ENCODE measurements at places on chromosomes 5 and 9.

GRCh38 chr5:165258197-165258771 lies 1752.9 kb downstream of the MAT2B start:
- no peak for DNase-seq

DNA sequence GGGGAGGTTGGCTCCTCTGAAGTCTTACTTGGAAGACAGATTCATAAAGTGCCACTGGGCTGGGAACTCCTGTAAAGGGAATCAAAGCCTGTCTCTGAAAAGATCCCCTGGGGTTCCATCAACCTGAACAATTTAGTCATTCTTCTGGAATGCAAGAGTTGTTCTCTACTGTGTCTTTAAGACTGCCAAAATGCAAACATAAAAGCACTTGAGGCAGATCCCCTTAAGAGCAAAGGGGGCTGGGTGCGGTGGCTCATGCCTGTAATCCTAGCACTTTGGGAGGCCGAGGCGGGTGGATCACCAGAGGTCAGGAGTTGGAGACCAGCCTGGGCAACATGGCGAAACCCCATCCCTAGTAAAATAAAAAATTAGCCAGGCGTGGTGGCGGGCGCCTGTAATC lies 16.7 kb downstream of the CDKN2AIPNL start:
- no peak for DNase-seq

GRCh38 chr9:126317513-126317912 lies 9.1 kb upstream of the MVB12B start:
- DNase-seq = peak; percentile 29

DNA sequence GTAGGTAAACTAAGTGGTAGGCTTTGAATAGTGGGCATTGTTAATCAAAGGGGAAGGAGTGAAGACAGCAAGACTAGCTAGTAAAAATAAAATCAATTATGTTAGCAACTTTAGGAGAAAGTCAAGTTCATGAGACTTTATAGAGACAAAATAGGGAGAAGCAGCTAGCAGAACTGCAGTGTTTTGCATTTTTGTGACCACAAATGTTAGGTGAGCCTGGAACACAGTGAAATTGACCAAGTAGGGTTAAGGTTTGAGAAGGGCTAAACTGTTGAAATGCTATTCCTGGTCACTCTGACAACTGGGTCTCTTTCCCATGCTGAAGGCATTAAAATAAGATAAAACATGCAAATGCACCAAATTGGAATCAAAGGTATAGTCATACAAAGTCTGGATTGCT lies 13.0 kb downstream of the SEC61B start:
- DNase-seq = no peak

- DNase-seq = no peak
These were observed 380.0 kb downstream of the ANXA1 start for GRCh38 chr9:73531658-73532057.

DNA sequence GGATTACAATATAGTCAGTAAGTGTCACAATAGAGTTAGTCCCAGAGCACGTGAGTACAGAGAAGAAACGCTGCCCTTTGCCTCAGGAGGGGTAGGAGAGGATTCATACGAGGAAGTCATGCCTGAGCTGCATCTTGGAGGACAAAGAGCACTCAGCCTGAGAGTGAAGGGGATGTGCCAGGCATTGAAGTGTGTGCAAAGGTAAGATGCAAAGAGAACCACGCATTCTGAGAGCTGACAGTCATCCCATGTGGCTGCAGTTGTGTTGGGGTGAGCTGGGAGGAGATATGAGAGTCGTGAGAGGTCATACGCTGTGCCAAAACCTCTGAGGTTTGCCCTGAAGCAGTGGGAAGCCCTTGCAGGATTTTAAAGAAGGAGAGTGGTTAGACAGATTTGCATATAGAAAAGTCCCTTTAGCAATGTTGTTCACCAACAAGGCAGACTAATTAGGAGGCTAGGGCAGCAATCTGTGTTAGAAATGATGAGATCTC lies 97.5 kb downstream of the PIP5K1B start:
- peak; percentile 57 for DNase-seq

DNA sequence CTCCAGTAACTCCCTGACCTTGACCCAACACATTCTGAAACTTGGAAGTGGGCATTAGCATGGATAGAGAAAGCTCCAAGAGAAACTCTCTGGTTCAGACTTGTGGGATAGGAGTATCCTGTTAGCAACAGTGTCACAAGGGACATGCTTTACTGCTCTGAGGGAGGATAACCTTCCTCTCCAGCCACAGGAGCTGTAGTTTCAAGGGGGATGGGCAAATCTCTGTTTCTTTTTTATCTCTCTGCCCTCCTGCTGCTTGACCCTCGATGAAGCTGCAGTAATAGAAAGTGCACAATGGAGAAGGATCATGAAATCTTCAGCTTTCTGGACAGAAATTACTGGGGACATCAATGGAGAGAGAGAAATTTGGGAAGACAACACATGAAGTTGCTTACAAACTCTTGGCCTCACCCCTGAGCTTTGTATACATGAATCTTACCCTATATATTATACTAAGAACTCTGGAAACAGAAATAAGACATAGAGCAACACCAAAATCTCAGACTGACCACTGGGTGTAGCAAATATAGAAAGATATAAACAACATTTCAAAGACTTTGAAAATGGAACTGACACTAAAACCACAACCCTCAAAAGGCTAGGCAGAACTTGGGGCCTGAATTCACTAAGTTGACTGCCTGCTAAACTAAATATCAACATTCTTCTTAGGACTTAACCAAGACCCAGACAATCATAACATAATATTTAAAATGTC lies 471.0 kb upstream of the MEF2C start:
- DNase-seq = no peak

DNA sequence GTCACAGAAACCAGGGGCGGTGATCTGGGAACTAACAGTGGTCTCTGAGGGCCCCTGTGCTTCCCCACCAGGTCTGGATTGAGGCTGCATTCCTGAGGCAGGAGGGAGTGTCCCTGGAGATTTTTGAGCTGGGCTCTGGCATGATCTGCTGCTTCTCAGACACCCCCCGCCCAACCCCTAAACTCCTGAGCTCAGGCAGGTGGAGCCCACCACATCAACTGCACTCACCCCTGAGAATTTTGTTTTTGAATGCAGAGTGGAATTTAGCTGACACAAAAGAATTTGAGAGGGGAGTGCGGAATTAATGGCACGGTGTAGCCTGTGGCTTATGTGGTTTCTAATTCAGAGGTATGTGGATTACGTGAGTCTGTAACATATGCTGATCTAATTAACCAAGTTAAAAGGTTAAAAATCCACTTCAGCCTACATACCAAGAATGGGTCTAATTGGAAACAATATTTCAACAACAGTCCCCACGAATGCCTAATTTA lies 23.9 kb upstream of the CTSL start:
- no peak for DNase-seq

- no peak for DNase-seq
These were observed 1.8 kb downstream of the OLFML2A start for GRCh38 chr9:124778575-124779367.

DNA sequence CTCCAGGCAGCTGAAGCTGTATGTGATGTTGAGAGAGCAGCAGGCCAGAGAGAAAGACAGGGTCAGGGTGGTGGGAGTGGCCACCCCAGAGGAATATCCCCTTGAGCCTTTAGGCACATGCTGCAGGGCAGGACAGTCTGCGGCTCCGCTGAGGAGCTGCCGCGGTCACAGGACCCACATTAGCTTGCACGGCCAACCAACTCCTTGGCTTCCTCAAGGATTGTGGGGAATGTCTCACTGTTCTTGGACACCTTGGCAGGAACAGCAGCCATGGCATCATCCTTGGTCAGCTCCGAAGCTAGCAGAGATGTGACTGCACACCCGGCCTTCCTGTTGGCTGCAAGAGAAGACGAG lies 27.8 kb downstream of the PCDHGC5 start:
- no peak for DNase-seq

DNA sequence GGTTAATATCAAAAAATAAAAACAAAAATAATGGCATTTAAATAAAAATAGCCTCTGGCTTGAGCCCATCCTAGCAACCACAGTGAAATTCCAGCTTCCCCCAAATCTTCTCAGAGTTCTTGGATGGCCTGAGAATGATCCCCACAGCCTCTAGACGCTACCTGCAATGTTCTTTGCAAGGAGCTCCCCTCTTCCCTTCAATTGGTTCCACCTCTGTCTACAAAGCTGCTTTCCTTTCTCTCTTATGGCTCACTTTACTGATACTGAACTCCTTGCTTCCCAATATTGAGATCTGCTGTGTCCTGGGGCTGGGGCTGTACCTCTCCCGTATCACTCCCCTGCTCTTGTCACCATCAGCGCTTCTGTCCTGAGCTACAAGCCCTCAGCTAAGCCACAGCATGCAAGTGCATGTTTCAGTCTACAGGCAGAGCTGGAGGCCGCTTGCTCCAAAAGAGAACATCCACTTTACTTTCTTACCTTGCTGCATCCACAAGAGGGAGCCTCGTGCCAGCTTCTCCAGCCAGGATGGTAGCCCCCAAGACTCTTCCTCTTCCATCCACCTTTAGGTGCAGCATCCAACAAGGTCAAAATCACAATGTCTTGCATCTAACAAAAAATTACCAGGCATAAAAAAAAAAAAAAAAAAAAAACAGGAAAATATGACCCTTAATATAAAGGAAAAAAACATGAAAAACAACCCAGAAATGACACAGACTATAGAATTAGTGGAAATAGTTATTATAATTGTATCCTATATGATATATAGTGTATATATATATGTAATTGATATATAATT lies 57.4 kb upstream of the PRSS3 start:
- DNase-seq = peak; percentile 26

- no peak for DNase-seq
These were observed 471.5 kb downstream of the ZNF608 start for GRCh38 chr5:124274949-124275348.

DNA sequence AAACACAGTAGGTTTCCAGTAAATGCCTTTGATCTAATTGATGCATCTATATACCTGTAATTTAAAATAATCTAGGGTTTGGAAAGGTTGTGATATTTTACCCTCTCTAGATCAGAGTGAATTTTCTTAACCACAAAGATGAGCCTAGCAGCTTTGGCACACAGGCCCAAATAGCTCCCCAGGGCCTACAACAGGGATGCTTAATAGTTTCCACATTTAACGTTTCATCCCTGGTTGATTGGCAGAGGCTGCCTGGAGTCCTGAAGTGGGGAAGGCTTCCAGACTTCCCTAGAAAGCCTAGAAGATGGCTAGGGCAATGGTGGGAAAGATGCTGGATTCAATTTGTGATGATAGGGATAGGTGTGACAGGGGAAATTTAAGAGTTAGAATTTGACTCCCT lies 206.6 kb downstream of the NSG2 start:
- DNase-seq = no peak

DNA sequence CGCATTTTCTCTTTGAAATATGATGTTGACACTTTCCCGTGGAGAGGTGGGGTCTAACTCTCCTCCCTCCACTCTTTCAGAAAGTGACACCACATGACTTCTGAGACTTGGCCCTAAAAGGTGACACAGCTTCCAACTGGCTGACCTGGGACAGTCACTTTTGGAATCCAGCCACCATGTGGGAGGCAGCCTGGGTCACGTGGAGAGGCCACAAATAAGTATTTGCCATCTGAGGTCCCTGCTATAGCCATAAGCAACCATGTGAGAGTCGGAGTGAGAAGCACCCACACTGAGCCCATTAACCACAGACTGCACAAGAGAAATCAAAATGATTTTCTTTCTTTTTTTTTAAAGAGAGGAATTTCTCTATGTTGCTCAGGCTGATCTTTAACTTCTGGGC lies 4.1 kb upstream of the PHYKPL start:
- DNase-seq = no peak

- DNase-seq = no peak
These were observed 157.7 kb upstream of the POU5F2 start for GRCh38 chr5:93899026-93899600.

- DNase-seq = peak; percentile 91
These were observed 16.8 kb upstream of the NSD1 start for GRCh38 chr5:177116631-177117373.

DNA sequence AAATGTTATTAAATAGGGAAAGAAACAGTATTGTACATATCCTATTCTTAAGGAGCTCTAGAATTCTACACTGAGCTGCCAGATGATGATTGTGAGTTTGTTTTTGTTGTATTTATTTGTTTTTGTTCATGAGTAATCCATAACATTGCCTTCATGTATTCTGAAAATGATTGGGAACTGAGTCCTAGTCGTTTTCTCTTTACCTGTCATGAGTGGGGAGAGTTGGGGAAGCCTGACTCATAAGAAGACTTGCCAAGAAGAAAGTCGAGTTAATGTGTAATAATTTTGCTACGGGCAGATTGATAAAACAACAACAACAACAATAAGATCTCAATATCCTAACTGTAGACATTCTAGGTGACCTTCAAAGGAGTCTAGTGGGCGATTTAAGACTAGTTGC lies 103.8 kb downstream of the ANKRD55 start:
- DNase-seq = no peak

DNA sequence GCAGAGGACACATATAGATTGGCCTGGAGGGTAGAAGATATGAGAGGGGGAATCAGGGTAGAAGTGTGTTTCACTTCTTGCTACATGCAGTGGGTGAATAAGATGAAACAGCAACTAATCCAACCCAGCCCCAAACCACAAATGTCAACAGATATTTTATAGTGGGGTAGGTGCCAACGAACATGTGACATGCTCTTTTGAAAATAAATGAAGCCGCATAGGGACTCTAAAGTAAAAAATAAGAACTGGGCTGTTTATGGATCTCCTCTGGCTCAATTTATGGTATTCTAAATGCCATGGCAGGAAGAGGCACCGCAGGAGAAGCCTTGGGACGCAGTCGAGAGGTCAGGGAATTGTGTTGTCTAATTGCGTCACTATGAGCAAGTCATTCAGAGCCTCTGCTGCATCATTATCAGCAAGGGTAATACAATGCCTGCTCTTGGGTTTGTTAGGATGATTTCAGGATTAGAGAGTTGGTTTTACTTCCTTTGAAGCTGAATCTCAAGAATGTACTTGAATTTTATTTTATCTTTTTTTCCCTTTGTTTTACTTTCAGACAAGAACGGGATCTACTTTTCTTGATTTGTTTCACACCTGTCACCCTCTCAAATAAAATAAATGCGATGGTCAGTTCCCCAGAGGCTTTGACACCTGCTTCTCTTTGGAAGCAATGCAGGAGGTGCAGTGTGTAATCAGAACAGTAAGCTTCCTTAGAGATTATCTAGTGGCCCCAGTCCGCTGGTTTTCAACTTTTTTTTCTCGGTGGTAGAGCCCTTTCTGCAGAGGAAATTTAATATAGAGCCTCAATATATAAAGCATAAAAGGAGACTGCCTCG lies 375.6 kb upstream of the CLINT1 start:
- no peak for DNase-seq

DNA sequence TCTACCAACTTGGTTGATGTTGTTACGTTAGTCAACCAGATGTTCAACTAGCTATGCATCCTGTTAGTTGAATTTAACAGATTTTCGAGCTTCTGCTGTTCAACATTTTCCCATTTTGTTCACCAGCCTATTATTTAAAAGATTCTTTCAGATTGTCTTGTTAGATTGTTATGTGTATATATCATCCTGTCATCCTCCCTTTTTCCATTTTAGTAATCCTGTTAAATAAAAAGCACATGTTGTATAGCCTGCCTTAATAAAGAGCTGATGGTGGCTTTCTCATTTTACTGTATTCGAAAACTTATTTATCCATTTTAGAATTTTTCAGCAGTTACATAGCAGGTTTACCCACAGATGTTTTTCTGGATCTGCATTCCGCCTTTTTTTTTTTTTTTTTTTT lies 4.3 kb downstream of the TMEFF1 start:
- DNase-seq = no peak
